Activated naive CD8-positive, alpha-beta T cell treated with anti-CD3 and anti-CD28 coated beads for 36 hours (primary cell): ENCODE measurements at places on chromosomes 6 and 20. TPM values are rescaled to one million over a fixed set of nuclear protein-coding genes. Genes with fewer than 3 reads are reported as not detected.

The SGK2 gene
- total RNA-seq, result 0.18 TPM

The NRSN1 gene
- not detected for total RNA-seq

The RIPK1 gene
- 13.8 TPM for total RNA-seq

The TMEM63B gene
- total RNA-seq, result 11.7 TPM

The IPCEF1 gene
- total RNA-seq, result 16.9 TPM

DNA sequence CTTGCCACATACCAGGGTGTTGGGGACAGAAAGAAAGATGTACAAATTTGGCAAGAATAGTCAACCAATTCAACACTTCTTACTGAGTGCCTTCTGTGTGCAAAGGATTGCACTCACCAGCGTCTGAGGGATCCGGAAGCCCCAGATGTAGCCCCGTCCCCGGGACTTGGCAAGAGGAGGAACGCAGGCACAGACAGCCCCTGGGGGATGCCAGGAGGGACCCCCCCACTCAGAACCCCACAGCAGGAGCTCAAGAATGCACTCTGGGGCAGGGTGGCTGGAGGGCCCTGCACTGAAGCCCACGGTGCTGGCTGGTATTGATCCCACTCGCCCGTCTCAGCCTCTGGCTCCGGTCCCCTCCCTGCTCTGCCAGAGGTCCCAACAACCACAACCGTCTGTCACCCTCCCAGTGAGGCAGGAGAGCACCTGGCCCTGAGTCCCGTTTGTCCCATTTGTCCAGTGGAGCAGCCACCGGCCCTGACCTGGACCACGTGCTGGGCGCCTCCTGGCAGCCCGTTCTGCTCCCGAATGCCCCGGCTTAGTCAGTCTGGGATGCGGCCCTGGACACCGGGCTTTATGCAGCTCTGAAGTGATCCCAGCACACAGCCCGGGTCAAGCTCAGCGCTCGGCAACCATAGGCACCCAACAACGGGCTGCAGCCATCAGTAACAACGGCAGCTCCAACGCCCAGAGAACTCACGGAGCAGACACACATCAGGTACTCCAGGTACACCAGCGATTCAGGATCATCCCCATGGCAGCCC, 128.7 kb downstream of the DLL1 start:
- DNase-seq, result no peak

DNA sequence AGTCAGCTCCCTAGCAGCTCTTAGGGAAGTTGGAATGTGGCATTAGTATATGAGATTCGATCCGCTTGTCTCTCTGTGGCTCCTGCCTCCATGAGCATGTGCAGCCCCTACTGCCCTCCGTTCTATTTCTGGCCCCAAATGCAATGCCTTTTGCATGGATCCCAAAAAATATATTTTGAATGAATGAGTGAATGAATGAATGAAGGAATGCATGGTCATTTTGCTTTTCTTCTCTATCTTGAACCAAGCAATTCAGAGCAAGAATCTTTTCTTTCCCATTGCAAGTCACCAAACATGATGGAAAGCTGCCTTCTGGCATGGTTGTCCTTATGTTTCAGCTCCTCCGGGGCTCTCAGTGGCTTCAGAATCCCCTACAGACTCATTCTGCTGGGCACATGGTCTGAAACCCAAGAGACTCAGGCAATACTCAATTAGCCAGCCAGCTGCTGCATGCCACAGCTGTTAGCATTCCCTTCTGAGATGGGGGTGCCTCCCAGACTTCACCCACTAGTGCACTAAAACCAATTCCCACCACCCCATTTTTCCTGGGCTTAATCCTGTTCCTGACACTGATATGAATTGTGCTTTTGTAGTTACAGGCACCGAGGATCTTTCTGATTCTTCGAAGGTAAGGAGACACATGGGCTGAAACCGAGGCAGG, 2.6 kb upstream of the IYD start:
- no peak for DNase-seq

DNA sequence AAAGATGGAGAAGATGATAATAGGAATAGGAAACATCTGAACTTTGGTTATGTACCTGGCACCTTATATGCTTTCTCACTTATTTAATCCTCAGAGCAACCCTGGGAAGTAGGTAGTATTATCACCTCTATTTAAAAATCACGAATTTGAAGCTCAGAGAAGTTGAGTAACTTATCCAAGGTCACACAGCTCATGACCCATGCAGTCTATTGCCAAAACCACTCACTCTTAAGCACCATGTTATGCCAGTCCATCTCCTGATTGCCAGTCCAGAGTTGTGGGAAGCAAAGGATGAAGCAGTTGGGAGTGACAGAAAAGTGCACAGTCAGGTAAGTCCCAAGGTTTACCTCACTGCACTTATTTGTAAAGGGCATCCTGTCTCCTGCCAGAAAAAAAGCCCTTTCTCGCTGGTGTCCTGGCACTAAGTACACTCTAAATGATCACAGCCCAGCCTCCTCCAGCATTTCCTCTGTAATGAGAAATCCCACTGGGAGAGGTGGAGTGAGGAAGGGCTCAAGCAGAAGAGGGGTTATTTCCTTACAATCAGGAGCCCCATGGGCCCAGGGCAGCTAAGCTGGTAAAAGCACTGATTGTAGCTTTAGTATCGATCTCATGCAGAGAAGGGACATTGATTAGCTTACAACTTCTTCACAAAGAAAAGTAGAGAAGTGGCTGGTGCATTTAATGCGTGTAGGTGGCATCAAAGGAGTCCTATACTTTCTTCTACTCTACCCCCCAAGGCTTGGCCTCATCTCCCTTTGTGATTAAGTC, 21.3 kb upstream of the SCGN start:
- DNase-seq, result no peak

GRCh38 chr6:47634210-47635047, 64.0 kb upstream of the ADGRF4 start:
- DNase-seq, result no peak

DNA sequence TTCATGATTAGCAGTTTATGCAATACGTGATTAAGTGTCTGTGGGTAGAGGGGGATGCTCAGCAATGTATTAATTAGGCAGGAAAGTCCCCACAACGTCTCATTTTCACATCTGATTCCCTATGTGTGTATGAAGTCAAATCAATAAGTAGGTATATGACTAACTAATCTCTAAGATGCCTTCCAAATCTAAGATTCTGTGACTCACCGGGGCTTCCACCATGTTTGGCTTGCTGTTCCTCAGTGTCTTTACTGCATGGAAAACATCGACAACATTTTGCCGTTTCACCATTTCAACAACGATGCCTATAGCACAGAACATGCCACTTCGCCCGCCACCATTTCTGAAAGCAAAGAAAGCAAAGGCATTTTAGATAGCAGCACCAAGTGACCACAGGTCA, 72.0 kb upstream of the THEMIS start:
- peak; percentile 51 for DNase-seq

DNA sequence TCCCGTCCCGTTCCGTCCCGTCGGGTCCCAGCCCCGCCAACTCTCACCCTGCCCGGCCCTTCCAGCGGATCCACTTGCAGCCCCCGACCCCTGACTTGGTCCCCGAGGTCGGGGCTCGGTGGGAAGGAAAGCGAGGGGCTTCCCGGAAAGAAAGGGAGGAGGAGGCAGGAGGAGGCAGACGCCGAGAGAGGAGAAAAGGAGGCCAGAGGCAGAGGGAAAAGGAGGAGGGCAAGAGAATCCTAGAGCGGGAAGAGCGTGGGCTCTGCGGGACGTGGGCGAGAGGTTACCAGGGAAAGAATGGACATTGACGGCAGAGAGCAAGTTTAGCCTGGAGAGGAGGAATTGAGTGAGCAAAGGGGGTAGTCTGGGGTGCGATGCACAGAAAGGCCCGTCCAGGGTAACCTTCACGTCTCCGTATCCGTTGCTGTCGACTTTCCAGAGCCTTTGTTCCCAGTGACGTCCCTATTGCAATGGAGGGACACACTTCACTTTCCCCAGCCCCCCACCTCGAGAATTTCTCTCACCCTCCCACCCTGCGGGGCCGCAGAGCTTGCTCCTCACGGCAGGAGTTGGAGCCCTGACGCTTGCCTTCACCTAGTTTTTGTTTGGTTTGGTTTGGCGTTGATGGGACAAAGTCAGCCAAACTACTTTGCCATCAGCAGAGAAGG, 477 bp upstream of the MOXD1 start:
- DNase-seq, result no peak

GRCh38 chr20:10476319-10476724, 41.2 kb downstream of the SLX4IP start:
- DNase-seq, result no peak

DNA sequence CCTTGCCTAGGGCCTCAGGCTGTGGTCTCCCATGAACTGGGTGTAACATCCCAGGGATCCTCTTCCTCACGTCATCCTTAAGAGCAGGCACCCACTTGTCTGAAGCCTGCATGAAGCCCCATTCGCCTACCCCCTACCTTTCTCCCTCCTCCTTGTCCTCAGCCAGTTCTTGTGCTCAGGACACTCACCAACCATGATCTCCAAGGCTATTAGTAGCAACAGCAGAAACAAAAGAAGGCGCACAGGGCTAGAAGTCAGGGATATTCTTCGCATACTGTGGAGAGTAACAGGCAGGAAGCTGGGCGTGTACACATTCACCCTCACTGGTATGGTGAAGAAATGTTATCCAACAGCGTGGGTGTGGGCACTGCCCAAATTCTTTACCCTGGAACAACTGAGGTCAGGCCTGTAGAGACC, 7.3 kb downstream of the RAET1E start:
- DNase-seq, result no peak

DNA sequence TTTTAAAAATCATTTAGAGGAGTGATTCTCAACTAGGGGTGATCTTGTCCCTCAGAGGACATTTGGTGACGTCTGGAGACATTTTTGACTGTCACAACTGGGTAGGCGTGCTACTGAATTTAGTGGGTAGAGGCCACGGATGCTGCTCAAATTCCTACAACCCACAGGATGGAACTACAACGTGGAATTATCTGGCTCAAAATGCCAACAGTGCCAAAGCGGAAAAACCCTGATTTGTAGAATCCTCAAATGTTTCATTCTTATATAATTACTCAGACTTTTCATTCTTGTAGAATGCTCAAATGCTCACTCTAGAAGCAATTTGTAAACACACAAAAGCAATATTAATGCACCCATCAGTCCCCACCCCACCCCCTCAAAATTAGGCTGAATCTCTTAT, 229.8 kb downstream of the ZMYND8 start:
- no peak for DNase-seq
